Endodermal cell (in vitro differentiated cells): ENCODE measurements at places on chromosomes 13 and 19. TPM values are rescaled to one million over a fixed set of nuclear protein-coding genes. Genes with fewer than 3 reads are reported as not detected.

- peak; percentile 72 for DNase-seq
Measured at GRCh38 chr19:16117594-16118033, 5.9 kb downstream of the RAB8A start.

GRCh38 chr19:42313840-42314755 is 989 bp downstream of the TMEM145 start:
- DNase-seq: no peak

GRCh38 chr19:48196321-48196763 is 25.9 kb downstream of the ZSWIM9 start:
- peak; percentile 42 for DNase-seq

GRCh38 chr19:27738569-27739193 is 1474.3 kb downstream of the UQCRFS1 start:
- DNase-seq: no peak

- no peak for DNase-seq
Measured at GRCh38 chr13:27696731-27697130, 75.0 kb downstream of the POLR1D start.

The ZNF610 gene
- 7.0 to 12.0 TPM (median 8.1 TPM) in 3 replicates for total RNA-seq

The MBD3L2 gene
- not detected in 2 replicates for total RNA-seq
